ENCODE measurements at places on chromosomes 12 and 14. TPM values are rescaled to one million over a fixed set of nuclear protein-coding genes. Genes with fewer than 3 reads are reported as not detected.

- H3K4me1 ChIP-seq = no peaks in the 10 kb centered on the region
- H3K4me3 ChIP-seq = no peak overlapping the region
- H3K27me3 ChIP-seq = no peaks in the 10 kb centered on the region
- no peak overlapping the region for H3K27ac ChIP-seq
- no peak for DNase-seq
- H3K36me3 ChIP-seq = no peaks in the 10 kb centered on the region
These were observed 134.3 kb downstream of the PLXNC1 start for GRCh38 chr12:94282675-94283074.

- peak; percentile 99 for DNase-seq
- H3K36me3 ChIP-seq = peaks cover 28% of the 10 kb centered on the region
- no peaks in the 10 kb centered on the region for H3K27me3 ChIP-seq
- H3K4me3 ChIP-seq = peak overlapping the region; percentile 44
These were observed 67.5 kb downstream of the NIN start for GRCh38 chr14:50763382-50764007.

FLRT2 gene
- not detected for total RNA-seq

DNA sequence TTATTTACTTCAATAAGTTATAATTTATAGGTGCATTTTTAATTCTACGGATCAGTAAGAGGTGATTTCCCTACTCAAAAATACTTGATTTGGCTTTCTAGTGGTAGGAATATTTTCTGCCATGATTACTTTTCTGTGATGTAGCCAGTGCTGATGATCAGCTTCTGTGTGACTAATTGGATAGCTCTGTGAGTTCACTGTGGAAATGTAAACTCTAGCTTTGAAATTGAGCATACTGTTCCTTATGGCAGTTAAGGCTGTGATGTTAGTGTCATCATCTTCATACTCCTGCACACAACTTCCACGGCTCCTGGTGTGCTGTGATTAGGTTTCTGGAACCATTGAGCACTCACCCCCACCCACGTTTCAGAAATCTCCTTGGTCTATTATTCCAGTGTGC, 48.2 kb downstream of the PLEKHA5 start:
- H3K4me1 ChIP-seq = no peaks in the 10 kb centered on the region
- no peak overlapping the region for H3K4me3 ChIP-seq
- H3K27me3 ChIP-seq = no peaks in the 10 kb centered on the region
- no peak overlapping the region for H3K27ac ChIP-seq
- no peaks in the 10 kb centered on the region for H3K36me3 ChIP-seq

GRCh38 chr14:68787092-68787992, 5.5 kb downstream of the ZFP36L1 start:
- H3K4me3 ChIP-seq = no peak overlapping the region
- DNase-seq = no peak
- peaks cover 55% of the 10 kb centered on the region for H3K4me1 ChIP-seq
- H3K27ac ChIP-seq = peak overlapping the region; percentile 76
- peaks cover 47% of the 10 kb centered on the region for H3K36me3 ChIP-seq
- H3K27me3 ChIP-seq = no peaks in the 10 kb centered on the region
